ENCODE measurements at places on chromosomes 4 and X.

DNA sequence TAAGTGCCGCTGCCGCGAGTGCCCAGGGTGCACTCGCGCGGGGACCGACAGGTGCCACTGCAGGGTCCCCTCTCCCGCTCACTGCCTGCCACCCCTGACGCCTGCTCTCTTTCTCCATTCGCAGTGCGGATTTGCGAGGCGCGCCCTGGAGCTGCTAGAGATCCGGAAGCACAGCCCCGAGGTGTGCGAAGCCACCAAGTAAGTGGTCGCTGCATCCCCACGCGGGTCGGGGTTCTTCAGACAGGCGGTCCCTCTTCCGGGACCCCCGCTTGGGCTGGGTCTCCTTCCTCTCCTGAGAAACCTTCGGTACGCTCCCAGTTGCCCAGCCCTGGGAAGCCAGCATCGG lies 547 bp downstream of the GUCY1A1 start:
- DNase-seq: no peak

DNA sequence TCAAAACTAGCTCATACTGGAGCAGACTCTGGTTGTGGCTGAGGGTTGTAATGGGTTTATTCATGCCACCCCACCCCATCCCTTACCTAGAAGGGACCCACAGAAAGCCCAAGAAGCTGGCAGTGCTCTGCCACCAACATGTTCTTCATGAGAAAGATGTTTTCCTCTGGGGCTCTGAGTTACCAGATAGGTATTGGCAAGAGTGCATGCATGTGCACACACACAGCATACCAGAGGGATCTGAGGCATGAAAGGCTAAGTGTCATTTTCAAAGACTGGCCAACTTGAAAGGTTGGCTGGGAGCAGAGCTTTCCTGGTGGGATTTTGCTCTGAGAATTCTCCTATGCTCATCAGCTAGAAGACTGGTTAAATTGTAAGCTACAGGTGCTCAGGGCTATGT lies 65.2 kb downstream of the PHOX2B start:
- no peak for DNase-seq

DNA sequence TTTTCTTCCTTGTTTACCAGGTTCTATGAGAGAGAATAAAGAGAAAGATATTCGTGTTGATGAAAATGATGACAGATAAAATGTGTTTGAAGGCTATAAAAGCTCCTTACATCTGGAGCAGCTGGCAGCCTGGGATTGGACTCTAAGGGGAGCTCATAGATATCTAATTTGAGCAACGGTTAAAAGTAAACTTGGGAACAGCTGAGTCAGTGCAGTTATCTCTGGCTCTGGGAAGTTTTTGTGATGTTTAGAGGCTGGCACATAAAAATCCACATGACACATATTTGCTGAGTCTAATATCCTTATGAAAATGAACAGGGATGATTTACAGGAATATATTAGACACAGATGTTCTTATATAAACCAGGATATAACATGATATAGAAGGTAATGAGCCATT lies 331.8 kb upstream of the TENM3 start:
- DNase-seq: peak; percentile 22

DNA sequence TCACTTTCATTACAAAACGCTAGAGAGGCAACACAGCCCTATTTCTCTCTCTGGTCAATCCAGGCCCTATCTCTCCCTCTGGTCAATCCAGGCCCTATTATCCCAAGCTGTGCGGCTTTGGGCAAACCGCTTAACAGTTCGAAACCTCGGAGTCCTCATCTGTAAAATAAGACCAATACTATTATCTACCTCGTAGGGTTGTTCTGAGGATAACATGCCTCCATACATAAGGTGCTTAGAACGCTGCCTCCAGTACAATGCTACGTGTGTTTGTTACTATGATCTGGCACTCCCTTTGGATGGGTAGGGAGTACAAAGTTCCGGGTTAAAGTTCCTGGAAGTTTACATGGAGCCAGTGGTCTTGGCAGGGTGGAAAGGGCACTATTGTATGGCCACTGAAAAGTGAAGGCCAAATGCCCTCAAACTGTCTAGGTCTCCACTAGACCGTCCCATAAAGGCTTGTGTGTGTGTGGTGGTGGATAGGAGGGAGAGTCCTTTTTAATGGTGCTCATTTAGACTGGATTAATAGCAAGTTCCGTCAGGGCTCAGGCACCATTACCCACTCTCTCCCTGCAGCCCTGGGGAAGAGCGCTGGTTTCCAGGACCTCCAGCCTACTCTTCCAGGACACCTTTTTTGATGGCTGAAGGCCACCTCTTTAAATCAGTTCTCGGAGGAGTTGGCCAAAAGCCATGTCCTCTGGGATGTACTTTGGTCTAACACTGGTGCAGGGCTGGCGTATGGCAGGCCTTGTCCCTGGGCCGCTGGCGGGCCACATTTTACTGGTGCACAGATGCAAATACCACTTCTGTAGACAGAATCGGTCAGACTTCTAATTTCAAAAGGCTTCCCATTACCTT lies 75.6 kb upstream of the BCOR start:
- DNase-seq: no peak

GRCh38 chrX:77396781-77397180 lies 50.4 kb upstream of the FGF16 start:
- no peak for DNase-seq

GRCh38 chr4:40152637-40153036 lies 44.2 kb upstream of the RHOH start:
- DNase-seq: no peak

DNA sequence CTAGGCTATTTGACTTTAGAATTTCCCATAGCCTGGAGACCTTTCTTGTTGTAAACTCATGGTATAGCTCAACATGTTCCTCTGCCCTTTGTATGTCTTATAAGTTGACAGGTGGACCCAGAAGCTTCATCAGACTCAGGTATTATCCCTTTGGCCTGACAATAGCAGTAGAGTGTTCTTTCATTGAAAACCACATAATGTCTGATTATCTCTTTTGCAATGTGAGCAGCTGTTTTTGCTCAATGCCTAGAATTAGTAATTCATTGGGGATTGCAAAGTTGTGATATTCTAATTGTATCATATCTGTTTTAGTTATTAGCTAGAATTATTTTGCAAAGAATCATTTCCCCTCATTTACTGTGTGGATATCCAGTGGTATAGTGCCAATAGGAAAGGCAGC lies 27.5 kb downstream of the TBC1D19 start:
- DNase-seq: no peak

DNA sequence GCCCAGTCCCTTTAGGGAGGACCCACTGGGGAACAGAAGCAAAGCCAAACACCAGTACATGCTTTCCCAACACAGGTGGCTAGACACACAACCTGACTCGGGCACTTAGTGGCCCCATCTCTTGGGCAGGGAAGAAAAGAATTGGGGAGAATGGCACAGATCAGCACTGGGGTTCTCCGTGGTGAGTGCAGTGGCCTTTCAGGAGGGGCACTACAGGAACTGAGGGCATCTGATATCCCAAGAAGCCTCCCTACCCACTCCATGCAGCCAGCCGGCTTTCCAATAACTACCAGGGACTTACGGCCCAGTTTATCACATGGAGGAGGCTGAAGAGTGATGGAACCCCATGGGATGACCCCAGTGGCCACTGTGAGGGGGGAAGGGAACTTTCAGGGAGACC lies 23.0 kb downstream of the RGN start:
- DNase-seq: no peak

DNA sequence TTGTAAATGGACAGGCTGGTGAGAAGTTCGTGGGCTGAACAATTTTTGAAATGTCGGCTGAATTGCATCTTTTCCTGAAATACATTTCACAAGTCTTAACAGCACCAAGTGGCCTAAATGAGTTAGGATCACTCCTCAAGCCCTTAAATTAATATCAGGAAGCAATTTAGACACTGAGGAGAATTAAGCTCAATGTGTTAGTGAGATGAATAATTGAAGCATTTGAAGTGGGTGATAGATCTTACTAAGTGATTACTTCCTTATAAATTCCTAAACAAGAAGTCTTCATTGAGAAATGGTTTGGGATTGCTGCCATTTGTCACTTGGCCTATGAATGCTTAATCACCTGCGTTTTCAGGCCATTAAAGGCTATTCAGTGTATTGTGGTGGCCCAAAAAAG lies 116.8 kb downstream of the NAA11 start:
- no peak for DNase-seq

GRCh38 chr4:156456830-156457229 lies 503.2 kb upstream of the CTSO start:
- DNase-seq: no peak

DNA sequence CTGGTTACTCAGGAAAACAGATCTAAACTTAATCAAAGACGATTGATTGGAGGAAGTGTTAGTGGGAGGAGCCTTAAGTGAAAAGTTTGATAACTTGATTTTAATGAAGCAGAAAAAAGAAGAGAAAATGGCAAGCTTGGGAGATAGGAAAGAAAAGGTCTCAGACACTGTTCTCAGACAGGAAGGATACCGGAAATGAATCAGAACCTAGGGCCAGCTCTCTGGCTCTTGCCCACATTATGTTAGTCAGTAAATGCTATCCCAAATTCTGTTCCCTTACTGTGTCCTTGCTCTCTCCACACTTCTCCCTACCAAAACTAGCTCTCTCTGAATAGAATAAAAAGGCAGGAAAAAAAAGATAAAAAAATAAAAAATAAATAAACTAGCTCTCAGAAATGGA lies 48.6 kb upstream of the TMEM164 start:
- no peak for DNase-seq

GRCh38 chr4:107034091-107034995 lies 1.8 kb downstream of the DKK2 start:
- DNase-seq: no peak

GRCh38 chrX:44224760-44225159 lies 118.7 kb downstream of the EFHC2 start:
- no peak for DNase-seq

GRCh38 chr4:55312489-55313101 lies 33.4 kb upstream of the SRD5A3 start:
- DNase-seq: peak; percentile 28

Data from stromal cell of bone marrow (primary cell).